ENCODE measurements at places on chromosomes 7 and 10.

DNA sequence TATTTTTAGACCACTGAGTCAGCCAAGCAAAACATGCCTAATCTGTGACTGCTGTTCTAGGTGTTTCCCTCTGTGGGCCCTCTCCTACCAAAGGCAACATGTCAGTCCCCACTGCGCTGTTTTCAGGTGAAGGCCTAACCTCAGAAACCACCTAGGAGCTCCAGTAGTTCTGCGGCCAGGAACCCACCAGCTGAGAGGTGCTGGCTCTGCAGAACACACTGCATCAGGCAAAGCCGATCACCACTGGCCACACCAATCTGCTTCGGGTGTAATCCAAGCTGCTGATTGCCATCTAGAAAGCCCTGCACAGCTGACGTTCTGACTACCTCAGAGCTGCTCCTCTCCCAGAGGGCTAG is 14.9 kb downstream of the CAMK2G start:
- no peak for DNase-seq

DNA sequence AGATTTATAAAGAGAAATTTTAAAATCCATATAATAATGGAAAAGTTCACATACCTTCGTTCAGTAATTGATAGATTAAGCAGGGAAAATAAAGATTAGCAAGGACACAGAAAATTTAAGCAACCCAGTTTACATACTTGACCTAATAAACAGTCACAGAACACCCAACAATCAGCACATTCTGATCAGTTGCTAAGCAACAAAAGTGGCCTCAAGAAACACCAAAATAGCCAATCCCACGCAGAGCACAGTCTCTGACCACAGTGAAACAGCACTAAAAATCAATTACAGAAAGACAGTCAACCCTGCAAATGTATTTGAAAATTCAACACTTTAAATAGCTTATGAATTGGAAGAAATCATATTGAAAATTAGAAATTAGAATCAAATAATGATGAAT is 39.3 kb upstream of the DRGX start:
- DNase-seq: no peak

GRCh38 chr7:128044064-128044463 is 12.8 kb upstream of the LRRC4 start:
- DNase-seq: no peak

GRCh38 chr7:11026452-11027359 is 53.0 kb downstream of the PHF14 start:
- DNase-seq: no peak

DNA sequence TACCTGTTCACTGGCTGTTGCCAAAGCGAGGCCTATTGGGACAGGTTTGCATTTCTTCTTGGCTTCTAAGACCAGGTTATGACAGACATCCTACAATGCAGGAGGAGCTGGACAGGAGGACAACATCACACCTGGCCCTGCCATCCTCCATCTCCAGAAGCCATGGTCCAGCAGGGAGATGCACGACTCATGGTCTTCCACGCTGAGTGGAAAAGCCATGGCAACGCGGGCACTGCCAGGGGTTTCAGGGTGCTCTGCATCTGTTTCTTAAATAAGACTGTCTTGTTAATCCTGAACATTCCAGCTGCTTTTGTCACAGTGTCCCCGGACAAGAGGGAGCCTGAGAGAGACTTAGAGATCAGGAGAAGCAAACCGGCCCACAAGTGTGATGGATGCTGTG is 40.3 kb downstream of the CLRN3 start:
- no peak for DNase-seq

DNA sequence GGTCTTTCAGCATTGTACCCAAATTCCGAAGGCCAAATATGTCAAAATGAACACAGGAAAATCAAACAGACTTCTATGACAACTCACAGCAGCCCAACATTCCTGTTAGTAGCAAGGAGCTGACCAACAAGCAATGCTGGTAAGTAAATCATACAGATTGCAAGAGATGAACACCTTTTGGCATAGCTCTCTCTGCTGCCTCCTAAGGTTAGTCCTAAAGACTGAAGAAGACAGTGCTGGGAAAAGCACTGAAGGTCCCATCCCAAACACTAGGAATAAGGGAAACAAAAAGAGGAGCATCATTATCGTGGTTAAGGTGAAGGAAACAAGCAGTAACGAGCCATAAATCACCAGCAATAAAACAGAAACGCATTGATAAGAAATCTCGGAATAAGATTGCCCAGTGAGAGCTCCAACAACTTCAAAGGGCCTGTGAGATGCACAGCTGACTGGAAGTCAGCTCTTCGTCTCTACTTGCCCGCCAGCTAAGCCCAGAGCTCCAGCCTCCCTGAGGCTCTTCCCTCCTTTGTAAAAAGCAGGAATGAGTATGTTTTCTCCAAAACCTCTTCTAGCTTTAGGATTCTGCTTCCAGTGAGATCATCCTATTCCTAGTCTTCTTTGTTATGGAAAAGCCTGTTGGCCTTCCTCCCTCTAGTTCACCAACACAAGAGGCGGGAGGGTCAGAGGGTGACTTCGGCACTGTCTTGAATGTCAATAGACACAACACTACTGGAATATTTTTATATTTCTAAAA is 15.3 kb downstream of the NUDT5 start:
- no peak for DNase-seq

- DNase-seq: peak; percentile 51
These were observed 139.3 kb downstream of the TWIST1 start for GRCh38 chr7:18978108-18978495.

DNA sequence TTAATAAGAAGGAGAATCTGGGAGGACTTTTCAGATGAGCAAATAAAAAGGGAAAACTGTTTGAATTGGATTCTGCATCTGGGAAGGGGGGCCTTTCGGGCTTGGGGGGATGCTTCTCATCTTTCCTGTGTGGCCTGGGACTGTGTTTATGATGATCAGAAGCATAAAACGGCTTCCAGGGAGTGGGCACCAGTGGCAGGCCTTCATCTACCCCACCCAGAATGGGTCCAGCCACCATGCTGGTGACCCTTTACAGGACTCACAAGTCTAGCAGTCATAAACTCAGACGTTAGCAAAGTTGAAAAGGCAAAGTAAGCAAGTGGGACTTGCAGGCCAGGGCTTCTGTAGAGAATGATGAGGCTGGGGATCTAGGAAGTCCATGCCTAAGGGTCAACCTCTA is 198.3 kb upstream of the ZMIZ1 start:
- DNase-seq: no peak

GRCh38 chr7:761631-762030 is 34.5 kb upstream of the PRKAR1B start:
- no peak for DNase-seq

DNA sequence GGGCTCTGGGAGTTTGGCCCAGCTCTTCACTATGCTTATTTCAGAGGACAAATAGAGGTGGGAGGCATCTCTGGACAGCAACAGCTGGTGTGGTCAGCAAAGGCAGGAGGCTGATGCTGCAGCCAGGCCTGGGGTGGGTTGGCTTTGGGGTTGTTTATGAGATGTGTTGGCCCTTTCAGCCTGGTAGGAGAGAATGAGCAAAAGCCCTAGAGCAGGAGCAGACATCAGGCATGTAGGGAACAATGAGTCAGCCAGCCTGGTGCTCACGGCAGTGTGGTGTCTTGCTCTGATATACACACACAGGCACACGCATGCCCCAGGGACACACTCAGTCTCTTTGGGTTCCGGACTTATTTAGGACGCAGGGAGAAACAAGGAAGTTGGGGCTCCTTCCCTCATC is 157.1 kb downstream of the PRKCQ start:
- no peak for DNase-seq

GRCh38 chr10:119750391-119751230 is 24.8 kb downstream of the INPP5F start:
- peak; percentile 75 for DNase-seq

- no peak for DNase-seq
These were observed 192.9 kb upstream of the VSTM2A start for GRCh38 chr7:54349229-54349628.

GRCh38 chr10:92119340-92119739 is 171.5 kb downstream of the CPEB3 start:
- DNase-seq: no peak

- peak; percentile 64 for DNase-seq
These were observed 80.5 kb upstream of the PPIF start for GRCh38 chr10:79266543-79267312.

DNA sequence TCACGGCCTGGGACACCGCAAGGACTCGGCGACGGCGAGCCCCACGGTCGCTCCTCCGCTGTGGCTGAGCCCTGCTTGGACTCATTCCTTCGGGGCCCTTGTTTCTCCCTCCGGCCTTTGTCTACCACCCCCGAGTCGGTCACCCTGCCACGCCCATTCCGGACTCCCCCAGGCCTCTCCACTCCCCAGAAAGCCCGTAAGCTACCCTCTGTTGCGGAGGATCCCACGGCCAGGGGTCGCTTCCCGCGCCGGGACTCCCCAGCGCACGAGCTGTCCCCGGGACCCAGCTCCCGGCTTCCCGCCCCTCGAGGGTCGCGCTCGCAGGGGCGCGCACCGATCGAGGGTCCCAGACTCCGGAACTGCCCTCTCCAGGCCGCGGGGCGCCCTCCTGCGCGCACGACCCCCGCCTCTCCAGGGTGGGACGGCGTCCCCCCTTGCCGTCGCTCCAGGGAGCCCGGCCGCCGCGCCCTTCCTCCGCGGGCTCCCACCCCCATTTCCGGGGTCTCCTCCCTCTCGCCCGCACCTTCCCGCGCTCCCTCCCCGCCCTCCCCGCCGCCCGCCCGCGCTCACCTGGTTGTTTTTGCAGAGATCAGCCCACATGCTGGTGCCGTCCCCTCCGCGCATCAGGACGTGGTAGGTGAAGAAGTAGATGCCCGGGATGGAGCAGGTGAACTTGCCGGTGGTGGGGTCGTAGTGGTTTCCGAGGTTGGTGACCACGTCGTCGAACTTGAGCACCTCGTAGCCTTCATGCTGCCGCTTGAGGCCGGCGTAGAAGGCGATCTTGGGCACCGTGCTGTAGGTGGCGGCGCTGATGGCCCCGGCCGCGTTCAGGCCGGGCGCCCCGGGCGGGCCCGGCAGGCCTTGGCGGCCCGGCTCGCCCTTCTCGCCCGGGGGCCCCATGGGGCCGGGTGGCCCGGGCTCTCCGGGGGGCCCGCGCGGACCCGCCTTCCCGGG is 1.5 kb downstream of the C1QL3 start:
- DNase-seq: no peak

DNA sequence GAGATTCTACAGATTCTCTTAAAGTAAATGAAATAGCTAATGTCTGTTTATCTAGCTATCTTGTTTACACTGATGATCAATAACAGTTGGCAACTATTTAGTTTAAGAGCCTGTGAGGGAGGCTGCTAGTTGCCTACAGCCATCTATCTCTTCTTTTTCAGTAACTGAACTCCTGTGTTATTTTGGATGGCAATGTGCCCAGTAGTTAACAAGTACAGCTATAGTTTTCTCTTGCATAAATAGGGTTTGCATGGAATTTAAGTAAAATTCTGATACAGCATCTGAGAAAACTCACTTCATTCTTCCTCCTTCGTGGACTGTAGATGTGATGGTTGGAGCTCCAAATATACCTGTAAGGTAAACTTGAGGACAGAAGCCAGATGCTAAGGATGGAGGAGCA is 219.5 kb upstream of the POT1 start:
- no peak for DNase-seq

- DNase-seq: no peak
These were observed 1.4 kb upstream of the VSTM4 start for GRCh38 chr10:49116509-49117375.

DNA sequence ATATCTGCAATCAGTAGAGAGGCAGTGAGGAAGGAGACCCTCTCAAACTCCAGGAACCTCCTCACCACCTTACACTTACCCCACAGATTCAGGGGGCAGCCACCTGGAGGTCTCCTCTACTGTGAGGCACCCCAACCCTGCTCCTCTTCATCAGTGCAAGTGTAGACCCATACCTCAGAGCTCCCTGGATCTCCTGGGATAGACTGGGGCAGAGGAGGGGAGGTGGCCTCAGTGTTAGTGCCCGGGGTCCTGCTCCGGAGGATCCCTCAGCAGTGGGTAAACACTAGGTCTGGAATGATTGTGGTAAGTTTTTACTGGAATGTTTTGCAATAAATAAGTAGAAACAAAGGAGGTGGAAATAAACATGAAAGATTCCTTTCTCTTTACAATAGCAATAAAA is 31.1 kb downstream of the ANTXRL start:
- no peak for DNase-seq

DNA sequence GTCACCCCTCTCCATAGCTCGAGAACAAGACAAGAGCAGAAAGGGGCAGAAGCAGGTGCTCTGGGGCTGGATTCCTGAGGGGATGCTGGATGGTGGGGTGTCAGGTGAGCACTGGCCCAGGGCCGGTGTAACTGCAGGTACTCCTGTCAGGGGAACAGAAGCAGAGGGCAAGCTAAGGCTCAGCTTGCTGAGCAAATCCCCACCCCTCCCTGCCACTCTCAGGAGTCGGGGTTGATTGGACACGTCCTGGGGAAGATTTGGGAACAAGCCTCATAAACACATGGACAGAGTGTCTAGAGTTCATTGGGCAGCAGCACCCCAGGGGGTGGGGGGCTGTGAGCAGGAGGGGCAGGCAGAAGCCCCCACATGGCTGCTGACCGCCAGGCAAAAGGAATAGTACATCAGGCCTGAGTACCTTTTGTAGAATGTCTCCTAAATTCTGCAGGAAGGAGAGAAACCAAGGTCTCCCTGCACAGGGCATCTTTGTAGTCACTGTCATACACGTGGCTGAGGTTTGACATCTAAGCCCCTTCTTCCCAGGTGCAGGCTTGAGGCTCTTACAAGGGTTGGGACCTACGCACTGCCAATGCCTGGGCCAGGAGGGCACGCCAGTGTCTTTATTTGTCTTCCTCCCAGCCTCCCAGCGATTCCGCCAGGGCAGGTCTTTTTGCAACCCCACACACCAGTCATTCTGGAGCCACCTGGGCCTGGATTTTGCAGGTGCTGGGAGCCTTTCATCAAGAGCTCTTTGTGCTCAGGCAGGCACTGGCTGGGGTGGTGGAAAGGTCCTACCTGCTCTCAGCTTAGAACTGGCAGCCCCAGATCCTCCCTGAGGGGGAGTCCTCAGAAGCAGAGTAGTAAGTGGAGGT is 2.8 kb downstream of the CALML3 start:
- DNase-seq: no peak

- DNase-seq: no peak
These were observed 3.5 kb downstream of the TMEM273 start for GRCh38 chr10:49184642-49185111.

DNA sequence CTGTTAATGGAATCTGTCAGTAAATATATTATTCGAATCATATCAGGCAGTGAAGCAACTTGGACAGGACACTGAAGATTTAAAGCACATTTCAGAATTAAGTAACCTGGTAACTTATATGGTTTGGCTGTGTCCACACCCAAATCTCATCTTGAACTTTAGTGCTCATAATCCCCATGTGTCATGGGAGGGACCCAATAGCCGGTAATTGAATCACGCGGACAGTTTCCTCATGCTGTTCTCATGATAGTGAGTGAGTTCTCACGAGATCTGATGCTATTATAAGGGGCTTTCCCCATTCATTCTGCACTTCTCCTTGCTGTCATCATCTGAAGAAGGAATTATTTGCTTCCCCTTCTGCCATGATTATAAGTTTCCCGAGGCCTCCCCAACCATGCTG is 83.2 kb upstream of the COL1A2 start:
- DNase-seq: no peak

- no peak for DNase-seq
These were observed 60.1 kb upstream of the IFRD1 start for GRCh38 chr7:112390167-112390566.
